ENCODE measurements at places on chromosomes 16 and 17.

DNA sequence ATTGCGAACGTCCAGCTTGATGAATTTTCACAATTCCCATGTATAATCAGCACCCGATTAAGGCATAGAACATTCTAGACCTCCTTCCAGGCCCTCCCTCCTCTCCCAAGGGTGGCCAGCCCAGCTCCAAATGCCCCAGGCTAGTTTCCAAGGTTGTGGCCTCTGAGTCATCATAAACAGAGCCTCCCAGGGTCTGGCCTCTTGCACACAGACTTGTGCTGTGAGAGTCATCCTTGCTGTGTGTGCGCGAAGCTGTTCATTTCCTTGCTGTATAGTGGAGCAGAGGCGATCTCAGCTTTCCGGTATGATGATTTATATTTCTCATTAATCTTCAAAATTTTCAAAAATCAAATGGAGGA, 20.5 kb upstream of the JPH3 start:
- DNase-seq = peak; percentile 27

DNA sequence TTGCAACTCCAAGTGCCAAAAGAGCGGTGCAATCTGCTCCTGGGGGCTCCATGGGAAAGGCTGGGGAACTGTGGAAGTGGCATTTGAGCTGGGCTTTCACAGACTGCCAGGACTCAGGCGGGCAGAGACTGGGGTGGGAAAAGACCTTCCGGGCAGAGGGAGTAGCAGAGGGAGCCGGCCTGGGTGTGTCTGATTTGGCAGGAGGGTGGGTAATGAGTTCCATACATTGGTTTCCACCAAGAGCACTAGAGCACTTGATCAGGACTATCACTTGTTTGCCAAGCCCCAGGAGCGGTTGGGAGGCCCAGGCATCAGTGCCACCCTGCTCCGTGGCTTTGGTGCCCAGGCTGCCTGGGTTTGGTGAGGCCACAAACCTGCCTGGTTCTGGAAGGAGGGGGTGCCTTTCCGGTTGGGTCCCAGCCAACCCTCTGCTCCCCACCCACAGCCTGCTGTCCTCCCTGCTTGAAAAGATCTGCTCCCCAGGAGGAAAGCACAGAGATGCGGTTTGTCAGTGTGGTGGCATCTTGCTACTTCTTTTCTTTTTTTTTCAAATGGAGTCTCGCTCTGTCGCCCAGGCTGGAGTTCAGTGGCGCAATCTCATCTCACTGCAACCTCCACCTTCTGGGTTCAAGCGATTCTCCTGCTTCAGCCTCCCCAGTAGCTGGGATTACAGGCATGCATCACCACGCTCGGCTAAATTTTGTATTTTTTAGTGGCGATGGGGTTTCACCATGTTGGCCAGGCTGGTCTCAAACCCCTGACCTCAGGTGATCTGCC, 3.5 kb upstream of the TRIM47 start:
- DNase-seq = no peak

- DNase-seq = no peak
These were observed 336.7 kb downstream of the FOXL1 start for GRCh38 chr16:86914876-86915717.

GRCh38 chr17:10435096-10435495, 13.3 kb upstream of the MYH8 start:
- DNase-seq = no peak

GRCh38 chr16:79328402-79329165, 272.0 kb downstream of the MAF start:
- no peak for DNase-seq

GRCh38 chr17:9419932-9420453, 155.6 kb downstream of the STX8 start:
- DNase-seq = no peak

GRCh38 chr17:57747221-57748017, 2.3 kb upstream of the CCDC182 start:
- peak; percentile 43 for DNase-seq

DNA sequence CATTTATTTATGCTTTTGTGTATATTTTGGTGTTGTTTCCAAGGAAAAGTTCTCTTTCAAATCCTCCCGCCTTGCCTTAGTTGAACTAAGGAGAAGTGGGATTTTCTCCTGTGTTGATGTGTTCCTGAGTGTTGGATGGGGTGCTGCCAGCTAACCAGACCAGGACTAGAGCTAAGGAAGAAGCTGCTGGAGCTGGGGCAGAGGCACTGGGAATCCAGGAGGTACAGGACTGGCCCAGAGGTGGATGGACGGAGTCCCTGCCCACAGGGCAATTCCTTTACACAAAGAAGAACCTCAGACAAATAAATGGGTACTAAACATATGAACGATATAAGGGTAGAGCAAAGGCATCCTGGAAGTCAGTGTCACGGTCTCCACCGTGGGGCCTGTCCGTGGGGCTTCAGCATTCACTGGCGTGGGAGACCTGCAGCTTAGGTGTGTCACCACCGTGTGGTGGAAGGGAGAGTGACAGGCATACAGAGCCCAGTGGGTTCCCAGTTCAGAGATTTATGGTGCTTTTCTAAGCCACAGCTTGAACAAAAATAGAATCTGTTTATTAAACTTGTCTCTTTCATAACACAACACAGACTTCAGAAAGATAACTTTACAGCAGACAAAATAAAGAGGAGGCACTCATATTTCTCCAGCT, 270.7 kb downstream of the NTN1 start:
- DNase-seq = no peak

GRCh38 chr16:25065899-25066298, 45.6 kb upstream of the LCMT1 start:
- no peak for DNase-seq

- no peak for DNase-seq
These were observed 8.2 kb downstream of the NPTX1 start for GRCh38 chr17:80468242-80468641.

- DNase-seq = no peak
These were observed 156.5 kb downstream of the FOXL1 start for GRCh38 chr16:86734543-86735460.

- DNase-seq = no peak
These were observed 10.0 kb downstream of the TMEM235 start for GRCh38 chr17:78241277-78242023.

DNA sequence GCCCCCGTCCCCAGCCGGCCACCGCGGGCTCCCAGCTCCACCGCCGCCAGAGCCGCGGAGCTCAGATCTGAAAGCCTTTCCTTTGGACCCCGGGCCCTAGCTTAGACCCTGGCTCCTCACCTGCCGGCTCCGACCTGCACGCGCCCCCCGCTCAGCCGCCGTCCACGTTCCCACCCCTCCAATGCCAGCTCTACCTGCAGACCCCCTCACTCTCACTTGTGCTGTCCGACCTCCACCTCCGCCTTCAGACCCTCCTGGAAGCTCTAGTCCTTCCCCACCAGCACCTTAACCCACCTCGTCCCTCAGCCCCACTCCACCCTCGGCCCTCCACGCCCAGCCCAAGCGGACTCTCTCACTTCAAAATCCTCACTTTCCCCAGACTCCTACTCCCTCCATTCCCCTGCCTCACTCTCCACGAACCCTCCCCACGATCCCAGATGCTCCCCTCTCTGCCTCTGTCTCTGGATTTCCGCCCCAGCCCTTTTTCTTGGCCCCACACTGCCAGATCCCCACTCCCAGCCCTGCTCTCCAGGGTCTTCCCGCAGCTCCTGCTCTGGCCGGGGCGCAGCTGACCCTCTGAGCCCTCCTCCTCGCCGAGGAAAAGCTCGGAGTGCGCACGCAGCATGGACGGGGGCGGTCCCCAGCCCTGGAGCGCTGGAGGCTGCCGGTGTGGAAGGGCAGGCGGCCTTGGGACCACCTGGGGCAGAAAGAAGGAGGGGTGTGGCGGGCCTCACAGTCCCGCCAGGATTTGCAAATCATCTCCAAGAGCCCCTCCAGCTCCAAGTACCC, at the start of gene TMEM114:
Gene TMEM114 (minus strand): TSS at position 612 of the 789 bp plus-strand sequence. CDS start 673 bp downstream, outside the sequence.
- DNase-seq = no peak

DNA sequence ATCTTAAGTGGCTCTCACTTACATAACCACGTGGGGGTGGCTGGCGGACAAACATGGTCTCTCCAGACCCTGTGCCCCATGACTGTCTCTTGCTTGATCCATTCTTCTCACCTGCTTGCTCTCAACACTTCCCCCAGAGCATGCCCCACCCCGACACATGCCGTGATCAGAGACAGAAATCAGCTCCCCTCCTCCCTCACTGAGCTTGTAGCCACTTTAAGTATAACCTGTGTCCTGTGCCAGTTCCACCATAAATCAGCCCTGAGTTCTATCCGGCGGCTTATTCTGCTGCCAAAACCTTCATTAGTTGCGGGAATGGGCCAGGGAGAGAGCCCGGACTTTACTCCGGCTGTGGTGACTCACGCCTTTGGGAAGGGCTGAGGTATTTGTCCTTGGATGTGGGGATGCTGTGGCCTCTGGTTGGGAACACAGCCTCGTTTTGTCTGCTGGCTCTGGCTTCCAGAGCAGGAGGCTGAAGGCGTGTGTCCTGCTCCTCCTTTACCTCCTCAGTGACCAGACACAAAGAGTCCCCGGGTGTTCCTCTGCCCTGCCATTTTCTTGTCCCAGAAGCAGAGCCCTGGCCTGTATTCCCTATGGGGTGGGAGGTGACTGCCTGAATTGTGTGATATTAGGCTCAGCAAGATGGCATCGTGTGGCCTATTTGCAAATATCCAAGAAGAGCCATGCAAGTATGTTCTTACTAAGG, 21.1 kb downstream of the ANKRD40 start:
- DNase-seq = peak; percentile 51

GRCh38 chr16:70151391-70151790, 22.2 kb upstream of the CLEC18C start:
- DNase-seq = no peak

DNA sequence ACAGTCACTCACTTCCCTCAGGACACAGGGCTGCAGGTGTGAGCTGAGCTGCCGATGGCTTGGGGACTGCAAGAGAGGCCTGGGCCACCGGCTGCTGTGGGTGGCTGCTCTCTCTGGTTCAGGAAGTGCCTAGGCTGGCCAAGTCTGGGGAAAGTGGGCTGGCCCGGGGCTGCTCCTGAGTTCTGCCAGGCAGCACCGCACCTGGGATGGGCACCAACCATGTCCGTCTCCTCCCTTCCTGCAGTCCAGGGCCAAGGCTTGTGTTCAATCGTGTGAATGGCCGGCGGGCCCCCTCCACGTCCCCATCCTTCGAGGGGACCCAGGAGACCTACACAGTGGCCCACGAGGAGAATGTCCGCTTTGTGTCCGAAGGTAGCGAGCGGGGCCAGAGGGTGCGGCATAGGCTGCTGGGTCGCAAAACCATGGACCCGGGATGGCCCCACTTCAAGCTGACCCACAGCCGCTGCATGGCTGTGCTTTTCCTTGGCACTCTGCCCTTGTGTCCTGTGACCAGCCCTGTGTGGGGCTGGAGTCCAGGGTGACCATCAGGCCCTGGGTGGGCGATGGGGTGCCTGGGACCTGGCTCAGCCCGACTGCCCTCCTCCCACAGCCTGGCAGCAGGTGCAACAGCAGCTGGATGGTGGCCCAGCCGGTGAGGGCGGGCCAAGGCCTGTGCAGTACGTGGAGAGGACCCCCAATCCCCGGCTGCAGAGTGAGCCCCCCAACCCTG, 1.8 kb upstream of the WDR90 start:
- no peak for DNase-seq

GRCh38 chr17:43782913-43783680, 2.9 kb downstream of the CFAP97D1 start:
- DNase-seq = no peak

GRCh38 chr17:1714427-1714979, 4.3 kb upstream of the TLCD2 start:
- peak; percentile 95 for DNase-seq

DNA sequence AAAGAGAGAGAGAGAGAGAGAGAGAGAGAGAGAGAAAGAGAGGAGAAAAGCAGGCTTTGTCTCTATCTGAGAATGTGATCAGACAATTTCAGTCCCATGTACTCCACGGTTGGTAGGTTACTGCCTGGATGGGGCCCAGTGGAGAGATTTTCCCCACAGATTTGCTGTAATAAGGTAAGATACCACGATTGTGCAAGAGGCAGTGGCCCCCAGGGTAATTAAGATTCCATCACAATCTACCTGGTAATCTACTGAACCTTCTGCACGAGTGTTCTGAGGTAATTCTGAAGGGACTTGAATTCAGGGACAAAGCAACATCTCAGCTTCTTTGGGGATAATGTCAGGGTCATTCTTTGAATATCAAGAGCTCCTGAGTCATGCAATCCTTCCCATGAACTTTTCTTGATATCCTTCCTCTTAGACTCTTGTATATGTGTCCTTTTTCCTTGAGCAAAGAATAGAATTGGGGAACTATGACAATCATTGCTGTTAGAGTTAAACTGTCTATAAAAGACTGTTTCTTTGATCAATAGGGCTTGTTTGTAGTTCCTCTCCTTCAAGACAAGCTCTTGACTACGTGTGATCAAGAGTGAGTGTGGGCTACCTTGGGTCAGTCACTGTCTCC, 306.6 kb downstream of the MAF start:
- no peak for DNase-seq

- DNase-seq = no peak
These were observed 24.1 kb downstream of the XYLT1 start for GRCh38 chr16:17446661-17447060.

DNA sequence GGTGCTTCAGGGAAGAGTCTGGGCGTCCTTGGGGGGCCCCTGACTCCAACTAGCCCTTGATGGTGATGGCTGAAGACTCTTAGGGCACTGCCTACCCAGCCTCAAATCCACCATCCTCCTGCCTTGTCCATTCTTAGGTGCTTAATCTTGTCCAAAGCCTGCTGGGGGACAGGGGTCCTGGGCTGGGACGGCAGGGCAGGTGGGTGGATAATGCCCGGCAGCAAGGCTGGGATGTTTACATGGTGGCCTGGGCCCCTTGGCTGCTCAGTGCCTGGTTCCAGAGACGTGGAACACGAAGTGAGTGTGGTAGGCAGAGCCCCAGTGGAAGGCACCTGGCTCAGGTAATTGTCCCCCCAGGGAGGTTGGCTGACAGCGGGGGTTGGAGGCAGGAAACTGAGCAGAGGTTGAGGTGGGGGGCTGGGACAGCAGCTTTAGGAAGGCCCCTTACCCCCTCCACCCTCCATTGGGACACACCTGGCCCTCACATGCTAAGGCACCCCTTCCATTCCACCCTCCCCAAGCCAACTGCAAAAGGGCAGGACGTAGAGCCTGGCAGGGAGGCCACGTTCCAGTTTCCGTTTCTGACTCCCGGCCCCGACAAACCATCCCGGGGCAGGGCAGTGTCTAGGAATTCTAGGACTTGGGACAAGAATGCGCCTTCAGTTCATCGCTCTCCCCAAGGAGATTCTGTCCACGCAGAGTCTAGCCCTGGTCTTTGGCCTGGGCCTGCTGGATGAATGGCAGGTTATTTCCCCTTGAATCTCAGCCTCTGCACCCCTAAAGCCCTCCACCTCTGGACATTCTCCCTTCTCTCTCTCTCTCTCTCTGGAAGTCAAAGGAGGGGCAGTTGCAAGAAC, 1.9 kb downstream of the FOXJ1 start:
- DNase-seq = no peak

DNA sequence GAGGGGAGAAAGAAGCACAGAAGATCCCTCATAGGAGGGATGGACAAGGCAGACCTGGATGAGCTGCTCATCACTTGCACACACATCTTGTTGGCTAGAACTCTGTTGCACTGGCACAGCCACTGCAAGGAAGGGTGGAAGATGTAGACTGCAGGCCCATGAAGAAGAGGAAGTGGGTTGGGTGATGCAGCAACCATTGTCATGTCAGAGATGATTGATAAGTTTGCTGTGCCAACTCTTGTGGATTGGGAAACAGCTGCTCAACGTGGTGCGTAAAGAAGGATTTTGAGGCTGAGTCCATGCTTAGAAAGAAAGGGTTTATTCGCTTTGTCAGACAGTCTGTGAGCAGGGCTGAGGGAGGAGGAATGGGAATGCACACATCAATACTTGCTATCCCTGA, 161.4 kb upstream of the MPHOSPH6 start:
- no peak for DNase-seq

Measured in muscle of arm (tissue), 14 donors.